ENCODE measurements at places on chromosomes 6 and 20.
A peak's percentile ranks its signal among the peaks of the same experiment; 100 is the strongest.

DNA sequence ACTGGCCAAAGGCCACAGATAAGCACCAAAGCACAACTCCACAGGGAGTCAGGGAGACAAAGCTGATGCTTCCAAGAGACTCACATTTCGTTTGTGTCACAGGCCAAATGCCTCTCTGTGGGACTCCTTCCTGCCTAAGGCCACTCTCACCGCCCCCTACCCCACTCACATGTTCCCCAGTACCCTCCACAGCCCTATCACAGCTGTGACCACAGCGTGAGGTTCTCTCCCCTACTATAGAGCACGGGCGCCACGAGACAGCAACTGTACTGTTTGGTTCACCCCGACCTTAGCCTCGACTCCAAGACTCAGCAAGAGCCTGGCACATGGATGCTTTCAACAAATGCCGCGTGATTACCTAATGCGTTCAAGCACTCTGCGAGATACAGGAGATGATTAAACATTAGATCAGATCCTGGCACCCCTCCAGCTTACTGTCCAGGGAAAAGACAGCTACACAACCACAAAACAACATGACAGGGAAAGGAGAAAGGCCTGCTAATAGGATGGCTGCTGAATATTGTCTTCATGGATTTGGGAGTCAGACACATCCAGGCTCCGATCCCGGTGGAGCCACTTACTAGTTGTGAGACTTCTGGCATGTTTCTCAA lies 105.5 kb downstream of the AGPAT4 start:
- peak; percentile 60 for DNase-seq

GRCh38 chr6:72850040-72850439 lies 228.2 kb downstream of the KCNQ5 start:
- no peak for DNase-seq

- DNase-seq, result no peak
These were observed 4.1 kb downstream of the SLC35F1 start for GRCh38 chr6:117911150-117911549.

DNA sequence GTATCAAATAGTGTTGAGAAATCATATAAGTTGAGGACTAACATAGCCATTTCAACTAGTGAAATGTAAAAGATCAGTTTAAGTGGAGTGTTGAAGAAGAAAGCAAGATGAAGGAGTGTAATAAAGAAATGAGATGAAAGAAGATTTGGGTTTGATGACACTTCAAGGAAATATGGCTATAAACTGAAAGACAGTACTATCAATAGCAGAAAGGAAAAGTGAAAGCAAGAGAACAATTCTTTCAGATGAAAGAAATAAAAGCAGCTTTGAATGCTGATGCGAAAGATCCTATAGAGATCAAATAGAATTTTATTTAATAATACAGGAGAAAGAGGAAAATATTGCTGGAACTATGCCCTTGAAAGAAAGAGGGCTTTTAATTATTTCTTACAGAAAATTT lies 92.8 kb upstream of the PRSS16 start:
- DNase-seq, result no peak

DNA sequence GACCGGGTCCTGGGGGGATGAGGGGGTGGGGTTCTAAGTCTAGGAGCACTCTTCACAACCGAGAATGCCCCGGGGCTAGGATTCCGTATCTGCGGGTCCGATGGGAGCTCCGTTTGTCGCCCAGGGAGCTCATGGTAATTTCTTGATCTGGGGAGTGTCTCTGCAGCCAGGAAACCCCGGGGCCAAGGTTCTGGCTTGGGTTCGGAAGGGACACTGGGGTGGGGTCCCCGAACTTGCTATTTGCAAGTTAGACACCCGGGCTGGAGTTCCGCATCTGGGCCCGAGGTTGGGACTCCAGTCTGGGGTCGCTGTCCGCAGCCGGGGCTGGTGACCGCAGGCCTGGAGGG lies 397 bp downstream of the PEDS1 start:
- DNase-seq, result no peak

- DNase-seq, result peak; percentile 64
These were observed 173.4 kb downstream of the PLCB1 start for GRCh38 chr20:8305449-8305978.

DNA sequence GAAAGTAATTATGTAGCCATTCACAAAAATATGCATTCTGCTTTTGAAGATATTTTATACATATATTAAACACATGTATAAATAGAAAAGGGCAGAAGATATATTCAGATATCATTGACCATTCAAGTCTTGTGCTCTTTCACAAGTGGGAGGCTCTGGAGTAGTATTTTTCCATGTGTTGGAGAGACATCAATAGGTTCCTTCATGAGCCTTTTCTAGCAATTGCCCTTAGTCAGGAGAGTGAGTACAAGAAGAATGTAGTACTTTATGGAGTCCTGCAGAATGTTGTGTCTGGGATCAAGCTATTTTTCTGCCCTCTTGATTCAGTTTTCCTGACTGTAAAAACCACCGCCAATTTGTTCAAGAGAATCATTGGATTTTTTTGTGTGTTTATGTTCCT lies 117.9 kb downstream of the LRRC1 start:
- DNase-seq, result no peak
